ENCODE measurements at places on chromosomes 3 and 15. TPM values are rescaled to one million over a fixed set of nuclear protein-coding genes. Genes with fewer than 3 reads are reported as not detected.

Gene SERPINI1
- total RNA-seq, result 1.1 TPM

Gene XYLB
- 2.5 TPM for total RNA-seq

Gene AMIGO3
- not detected for total RNA-seq

Gene ZMYND10
- 1.1 TPM for total RNA-seq

Gene COL8A1
- 119 TPM for total RNA-seq

DNA sequence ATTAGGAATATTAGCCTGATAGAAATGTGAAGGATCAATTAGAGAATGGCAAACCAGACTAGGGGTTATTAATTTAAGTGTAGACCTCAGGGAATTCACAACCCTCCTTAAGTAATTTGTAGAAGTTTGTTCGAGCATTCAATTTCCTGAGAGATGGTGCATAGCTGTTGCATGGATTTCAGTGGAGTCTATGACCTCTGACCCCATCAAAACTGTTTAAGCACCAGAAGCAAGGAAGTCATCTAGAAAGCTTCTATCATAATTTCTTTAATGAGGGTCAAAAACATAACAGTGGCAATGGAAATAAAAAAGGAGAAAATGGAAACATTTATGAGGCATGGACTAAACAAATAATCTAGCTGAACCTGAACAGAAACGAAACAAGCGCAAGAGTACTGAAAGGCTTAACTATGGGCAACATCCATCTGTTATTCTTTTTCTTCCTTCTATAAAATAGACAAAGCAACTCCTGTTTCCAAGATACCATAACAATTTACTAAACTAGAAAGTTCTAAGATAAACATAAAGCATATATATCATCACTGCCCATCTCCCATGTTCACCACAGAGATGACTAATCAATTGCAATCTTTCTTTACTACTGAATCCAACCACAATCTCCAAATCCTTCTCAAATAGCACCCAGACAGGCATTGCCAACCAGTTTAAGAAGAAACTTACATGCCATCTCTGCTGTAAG, 151.4 kb downstream of the THRB start:
- peak; percentile 13 for DNase-seq

- DNase-seq, result no peak
Observed at GRCh38 chr3:185779461-185779860, 45.4 kb downstream of the IGF2BP2 start.

DNA sequence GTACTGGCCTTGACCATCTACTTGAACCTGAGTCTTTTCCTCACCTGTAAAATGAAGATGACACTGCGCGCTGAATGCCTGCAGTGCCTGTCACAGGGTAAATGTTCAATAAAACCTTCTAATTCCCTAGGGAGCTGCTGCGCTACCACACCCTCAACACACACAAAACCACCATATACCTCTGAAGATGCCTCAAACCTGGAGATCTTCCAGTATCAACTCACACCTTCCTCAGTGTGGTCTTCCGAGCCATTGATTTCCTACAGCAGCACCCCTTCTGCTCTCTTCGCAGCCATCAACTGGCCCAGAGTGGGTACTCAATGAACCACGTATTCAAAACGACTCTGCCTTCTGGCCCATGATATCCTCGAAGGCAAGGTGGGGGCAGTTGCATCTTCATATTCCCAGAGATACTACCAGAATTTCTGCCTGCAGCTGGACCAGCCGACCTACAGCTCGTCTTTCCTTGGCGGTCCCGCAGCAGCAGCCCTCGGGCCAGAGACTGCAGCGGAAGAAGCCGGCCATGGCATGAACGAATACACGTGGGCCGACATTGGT, 695 bp downstream of the RPL32 start:
- no peak for DNase-seq

GRCh38 chr15:87761736-87762509, 494.6 kb downstream of the NTRK3 start:
- DNase-seq, result no peak

GRCh38 chr15:38058596-38059075, 124.2 kb downstream of the TMCO5A start:
- peak; percentile 28 for DNase-seq

DNA sequence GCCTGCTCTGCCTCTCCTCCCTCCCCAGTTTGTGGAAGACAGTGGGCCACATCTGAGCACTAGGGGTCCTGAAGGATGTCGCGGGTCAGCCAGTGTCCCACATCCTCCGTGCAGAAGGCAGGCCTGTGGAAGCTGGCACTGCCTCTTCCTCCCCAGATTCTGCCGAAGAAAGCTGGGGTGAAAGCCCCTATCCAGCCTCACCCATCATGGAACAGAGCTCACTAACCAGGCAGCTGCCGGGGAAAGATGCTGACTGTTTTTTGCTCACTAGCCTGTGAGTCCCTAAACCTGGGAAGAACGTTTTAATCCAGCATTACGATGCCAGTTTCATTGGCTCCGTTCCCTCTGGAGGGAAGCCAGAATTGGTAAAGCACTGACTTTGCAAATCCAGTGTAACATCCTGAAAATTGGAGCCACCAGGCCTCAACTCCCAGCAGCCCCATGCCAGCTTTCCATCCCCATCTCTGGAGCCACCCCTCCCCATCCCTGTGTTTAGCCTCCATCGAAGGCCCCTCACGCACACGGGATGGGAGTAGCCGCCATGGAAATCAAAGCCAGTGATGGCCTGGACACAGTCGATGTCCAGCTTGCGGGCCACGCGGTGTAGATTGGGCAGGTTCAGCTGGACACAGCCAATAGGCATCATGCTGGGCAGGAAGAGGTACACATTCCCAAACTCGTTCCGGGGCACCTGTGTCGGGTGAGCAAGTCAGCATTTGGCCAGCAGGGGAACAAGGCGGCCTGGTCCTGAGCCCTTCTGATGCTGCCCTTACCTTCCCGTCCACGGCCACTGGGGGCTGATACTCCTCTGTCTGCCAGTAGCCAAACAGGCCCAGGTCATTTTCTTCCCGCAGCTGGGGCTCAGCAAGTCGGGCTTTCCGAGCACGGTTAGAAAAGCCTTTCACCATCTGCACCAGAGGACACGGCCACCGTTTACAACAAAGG, 23.5 kb downstream of the TMEM43 start:
- DNase-seq, result no peak
